ENCODE measurements at places on chromosomes 16 and 17. TPM values are rescaled to one million over a fixed set of nuclear protein-coding genes. Genes with fewer than 3 reads are reported as not detected.

SLFN5 gene
- total RNA-seq: 21.5 TPM

LITAFD gene
- 2.3 TPM for total RNA-seq

GCGR gene
- not detected for total RNA-seq

VASN gene
- total RNA-seq: 97.4 TPM

CCL5 gene
- total RNA-seq: 4.5 TPM

NUP88 gene
- total RNA-seq: 64.8 TPM

FA2H gene
- total RNA-seq: 4.5 TPM

KRTAP4-9 gene
- not detected for total RNA-seq

NPIPA2 gene
- total RNA-seq: 0.80 TPM

PRSS33 gene
- total RNA-seq: not detected

MYLK3 gene
- total RNA-seq: 1.5 TPM

TBC1D3H gene
- total RNA-seq: 0.91 TPM

KRT27 gene
- total RNA-seq: not detected

LIMD2 gene
- 51.9 TPM for total RNA-seq

All from prostate gland (tissue), 2 donors.